Keratinocyte (primary cell): ENCODE measurements at places on chromosomes 3 and 15. TPM values are rescaled to one million over a fixed set of nuclear protein-coding genes. Genes with fewer than 3 reads are reported as not detected.

- DNase-seq, result no peak
Observed at GRCh38 chr3:114323546-114324254, 29.9 kb downstream of the TIGIT start.

DNA sequence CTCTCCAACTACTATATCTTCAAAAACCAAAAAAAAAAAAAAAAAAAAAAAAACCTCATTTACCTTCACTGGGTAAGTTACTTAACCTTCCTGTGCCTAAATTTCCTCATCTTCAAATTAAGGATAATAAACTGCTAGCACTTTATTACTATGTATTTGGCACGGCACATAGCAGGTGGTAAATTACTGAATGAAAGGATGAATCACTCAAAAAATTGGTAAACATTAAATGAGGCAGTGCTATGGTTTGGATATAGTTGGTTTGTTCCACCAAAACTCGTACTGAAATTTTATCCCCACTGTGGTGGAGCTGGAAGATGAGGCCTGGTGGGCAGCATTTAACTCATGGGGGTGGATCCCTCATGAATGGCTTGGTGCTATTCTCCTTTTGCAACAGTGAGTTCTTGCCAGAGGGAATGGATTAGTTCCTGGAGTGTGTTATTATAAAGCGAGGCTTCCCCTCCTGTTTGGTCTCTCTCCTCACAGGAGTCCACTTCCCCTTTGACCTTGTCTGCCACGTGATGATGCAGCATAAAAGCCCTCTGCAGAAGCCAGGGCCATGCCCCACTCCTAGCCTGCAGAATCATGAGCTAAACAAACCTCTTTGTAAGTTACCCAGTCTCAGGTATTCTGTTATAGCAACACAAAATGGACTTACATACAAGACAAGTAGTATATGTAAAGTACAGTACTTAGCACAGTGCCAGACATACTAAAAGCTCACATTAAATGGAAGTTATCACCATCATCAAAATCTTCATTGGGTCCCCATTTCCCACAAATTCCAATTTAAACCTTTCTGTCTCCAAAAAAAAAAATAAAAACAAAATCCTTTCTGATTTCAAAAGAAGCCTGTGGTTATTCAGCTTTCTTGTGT, 20.6 kb downstream of the DCUN1D1 start:
- DNase-seq, result no peak

- no peak for DNase-seq
Observed at GRCh38 chr15:72965671-72966070, 86.6 kb upstream of the NEO1 start.

DNA sequence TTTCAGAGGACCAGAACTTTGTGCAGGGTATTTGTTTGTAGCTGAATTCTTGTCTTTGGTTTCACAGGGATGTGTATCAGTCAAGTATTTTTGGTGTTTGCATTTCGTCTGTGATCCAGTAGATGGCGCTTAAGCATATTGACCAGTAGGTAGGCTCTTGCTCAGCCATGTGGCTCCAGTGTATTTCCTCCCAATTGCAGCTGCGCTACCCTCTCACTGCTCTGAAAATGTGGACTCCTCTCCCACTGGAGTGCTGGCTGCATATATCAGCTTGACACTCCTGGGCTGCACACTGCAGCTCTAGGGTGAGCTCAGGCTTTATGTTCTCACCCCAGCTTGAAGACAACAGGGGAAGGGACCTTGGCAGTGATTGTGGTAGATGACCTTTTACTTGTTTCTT, 1264.3 kb upstream of the ALCAM start:
- no peak for DNase-seq

DNA sequence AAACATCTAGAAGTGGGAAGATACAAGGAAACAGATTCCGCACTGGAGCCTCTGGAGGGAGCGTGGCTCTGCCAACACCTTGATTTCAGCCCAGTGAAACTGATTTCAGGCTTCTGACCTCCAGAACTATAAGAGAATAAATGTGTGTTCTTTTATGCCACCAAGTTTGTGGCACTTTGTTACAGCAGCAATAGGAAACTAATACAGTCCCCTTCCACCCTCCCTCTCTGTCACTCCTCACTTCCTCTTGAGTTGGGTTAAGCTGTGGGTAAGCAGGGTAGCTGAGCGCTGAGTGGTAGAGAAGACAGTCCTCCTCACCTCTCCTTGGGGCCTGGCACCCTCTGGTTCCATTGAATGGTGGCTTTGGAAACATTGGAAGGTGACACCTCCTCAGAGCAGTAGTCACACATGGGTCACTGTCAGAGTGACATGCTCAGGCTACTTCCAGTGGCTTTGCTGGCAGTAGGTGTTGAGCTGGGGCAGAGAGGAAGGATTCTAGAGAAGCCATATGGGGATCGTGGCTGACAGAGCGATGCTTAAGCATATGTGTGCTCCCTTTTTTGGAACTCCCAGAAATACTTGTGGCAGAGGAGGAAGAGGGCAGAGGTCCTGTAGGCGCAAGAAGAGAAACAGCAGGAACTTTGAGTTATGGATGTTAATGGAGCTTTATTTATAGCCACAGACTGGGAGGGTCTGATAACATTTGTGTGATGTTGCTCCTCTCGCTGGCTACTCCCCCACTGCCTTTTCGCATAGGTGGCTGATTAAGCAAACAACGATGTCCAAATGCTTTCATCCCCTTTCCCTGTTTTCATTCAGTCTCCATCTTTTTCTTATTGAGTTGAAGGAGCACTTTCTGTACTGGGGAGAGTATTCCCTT, 14.8 kb upstream of the HCN4 start:
- no peak for DNase-seq

GRCh38 chr3:185115371-185115770, 37.5 kb downstream of the C3orf70 start:
- DNase-seq, result no peak

DNA sequence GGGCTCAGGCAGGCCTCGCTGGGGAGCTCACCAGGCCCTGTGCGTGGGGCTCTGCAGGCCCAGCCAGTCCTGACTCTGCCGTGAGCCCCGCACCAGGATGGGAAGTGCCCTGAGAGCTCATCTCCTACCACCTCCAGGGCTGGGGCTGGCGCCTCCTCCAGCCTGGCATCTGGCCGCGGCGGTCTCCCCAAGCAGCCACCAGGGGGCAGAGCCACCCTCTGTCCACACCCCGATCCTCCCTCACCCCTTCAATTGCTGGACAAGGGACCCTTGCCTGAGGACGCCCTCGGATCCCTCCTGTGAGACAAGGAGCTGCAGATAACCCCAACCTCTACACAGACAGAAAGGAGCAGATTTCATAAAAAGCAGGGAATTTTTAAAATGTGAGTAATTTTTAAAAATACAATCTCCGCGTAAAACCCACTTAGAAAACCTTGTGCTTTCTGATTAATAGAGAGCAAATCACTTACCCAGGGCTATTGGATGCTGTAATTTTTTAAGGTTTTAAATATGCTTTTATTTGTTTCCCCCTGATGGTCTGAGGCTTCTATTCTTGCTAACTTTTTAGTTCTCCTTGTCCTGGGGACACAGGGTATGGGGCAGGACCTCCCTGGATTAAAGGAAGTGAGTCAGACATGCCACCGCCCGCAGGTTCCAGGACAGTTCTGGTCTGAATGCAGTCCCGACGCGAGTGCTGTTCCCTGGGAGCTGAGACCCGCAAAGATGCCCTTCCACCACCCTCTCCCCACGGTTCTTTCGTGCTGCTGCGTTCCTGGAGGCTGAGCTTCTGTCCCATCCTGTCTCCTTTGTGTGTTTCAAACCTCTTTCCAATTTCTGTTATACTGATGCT, 52.3 kb upstream of the CHRNA7 start:
- DNase-seq, result no peak

WWTR1 gene
- 31.9 to 93.4 TPM (median 77.3 TPM) in 3 replicates for polyA plus RNA-seq

DNA sequence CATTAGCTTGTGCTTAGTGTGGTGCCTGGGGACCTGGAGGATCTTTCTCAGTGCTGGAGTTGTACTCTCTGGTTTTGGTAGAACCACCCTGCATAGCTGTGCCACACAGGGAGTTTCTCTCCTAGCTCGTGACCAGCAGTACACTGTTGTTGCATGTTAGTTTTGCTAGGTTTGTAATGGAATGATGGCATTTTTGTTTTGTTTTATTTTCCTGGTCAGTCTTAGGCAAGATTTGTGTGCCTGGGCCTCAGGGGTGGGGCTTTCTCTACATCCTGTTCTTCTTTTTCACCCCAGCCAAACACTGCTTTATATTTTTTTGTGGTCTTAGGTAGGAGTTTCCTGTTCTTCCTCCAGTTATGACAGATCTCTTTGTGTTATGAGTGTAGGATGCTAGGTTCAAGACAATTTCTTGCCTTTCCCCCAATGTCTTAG, 534.5 kb upstream of the KCNMB2 start:
- DNase-seq, result no peak

- DNase-seq, result no peak
Observed at GRCh38 chr3:71026634-71027578, 556.6 kb downstream of the FOXP1 start.

CAPN7 gene
- 16.6 to 29.3 TPM (median 16.8 TPM) in 3 replicates for polyA plus RNA-seq

DNA sequence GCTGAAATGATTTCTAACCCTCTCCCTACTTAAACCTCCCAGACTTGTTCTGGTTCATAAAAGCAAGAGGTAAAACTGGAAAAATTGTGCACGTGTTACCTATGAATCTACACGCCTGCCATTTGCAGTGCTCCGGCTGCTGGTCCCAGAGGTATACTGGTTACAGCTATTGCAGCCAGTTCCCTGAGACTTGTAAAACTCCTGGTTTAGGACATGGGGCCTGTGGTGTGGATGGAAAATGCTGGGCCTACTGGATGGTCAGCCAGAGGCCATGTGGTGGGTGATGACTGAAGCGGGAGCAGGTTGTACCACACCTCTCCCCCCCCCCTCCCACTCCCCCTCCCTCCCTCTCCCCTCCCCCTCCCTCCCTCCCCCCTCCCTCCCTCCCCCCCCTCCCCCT, 45.0 kb downstream of the SENP2 start:
- no peak for DNase-seq

- DNase-seq, result peak; percentile 15
Observed at GRCh38 chr3:39668420-39668819, 141.0 kb upstream of the MYRIP start.

DNAJA4 gene
- 4.1 to 5.7 TPM (median 4.6 TPM) in 3 replicates for polyA plus RNA-seq

DNA sequence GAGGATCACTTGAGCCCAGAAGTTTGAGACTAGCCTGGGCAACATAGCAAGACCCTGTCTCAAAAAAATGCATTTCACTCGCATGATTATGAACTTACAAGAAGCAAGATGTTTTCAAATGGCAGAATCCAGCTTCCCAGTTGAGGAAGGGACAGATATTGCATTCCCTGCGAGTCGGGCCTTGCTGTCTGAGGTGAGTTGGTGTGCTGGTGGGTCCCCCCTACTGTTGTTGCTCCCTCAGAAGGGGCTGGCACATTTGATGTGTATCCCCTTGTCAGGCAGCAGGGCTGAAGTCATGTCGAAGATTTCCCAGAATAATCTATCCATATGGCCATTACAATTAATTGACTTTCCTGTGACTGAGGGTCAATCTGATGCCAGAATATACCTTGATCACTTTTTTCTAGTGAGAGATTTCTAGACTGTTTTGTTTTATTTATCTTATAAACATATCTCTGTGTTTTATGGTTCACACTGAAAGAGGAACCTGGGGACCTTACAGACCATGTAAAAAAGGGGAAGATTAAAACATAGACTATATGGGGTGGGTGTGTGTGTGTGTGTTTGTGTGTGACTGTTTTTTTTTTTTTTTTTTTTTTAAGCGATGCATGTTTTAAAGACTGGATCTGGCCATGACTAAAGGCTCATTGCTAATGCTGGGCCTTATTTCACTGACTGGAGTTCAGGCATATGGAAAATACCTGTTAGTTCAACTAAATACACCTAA, 112.1 kb upstream of the MRPS22 start:
- DNase-seq, result no peak

TMEM212 gene
- polyA plus RNA-seq, result 0.12 TPM in 1 of 3 replicates, not detected in the others

- DNase-seq, result no peak
Observed at GRCh38 chr3:41845826-41846225, 116.1 kb downstream of the ULK4 start.

DNA sequence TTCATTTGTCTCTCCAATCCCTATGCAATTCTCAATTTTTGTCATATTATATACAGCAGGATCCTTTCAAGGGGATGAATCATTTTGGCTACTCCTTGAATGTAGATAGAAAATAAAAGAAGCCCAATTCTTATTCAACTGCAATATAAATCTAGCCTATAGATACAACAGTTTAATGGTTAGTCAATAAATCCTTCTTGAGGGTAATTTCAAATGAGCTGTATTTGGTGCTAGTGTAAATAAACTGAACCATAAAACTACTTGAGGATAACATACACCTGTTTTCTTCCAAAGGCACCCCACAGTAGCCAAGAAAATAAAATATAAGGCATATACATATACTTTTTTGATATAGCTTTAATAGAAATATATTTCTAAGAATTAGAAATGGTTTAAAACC, 830.3 kb downstream of the ROBO1 start:
- DNase-seq, result no peak

SLC6A11 gene
- 9.4 to 24.8 TPM (median 9.8 TPM) in 3 replicates for polyA plus RNA-seq

DNA sequence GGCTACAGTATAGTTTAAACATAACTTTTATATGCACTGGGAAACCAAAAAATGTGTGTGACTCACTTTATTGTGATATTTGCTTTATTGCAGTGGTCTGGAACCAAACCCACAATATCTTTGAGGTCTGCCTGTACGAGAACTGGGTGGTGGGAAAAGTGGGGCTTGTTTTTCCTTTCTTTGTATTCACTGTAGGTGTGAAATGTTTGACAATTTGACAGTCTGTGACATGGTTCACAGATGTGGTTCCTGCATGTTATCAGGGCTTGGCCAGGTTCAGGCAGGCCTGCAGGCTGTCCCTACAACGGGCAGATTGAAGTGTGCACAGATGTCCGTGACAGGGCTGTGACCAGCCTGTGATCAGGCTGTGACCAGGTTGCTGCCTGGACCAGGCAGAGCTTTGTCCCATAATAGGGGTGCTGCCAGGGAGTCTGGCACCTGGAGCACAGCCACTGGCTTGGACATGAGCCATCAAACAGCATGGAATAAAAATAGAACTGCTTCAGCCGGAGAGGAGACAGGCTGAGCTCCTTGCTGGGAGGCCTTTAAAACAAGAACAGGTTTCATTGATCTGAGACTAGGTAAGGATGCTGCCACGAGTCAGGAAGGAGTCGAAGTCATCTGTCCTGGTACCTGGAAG, 61.0 kb downstream of the KLF13 start:
- no peak for DNase-seq

GRCh38 chr3:37787153-37787867, 74.4 kb upstream of the CTDSPL start:
- no peak for DNase-seq

SLC27A2 gene
- polyA plus RNA-seq, result 0.15 to 0.34 TPM (median 0.31 TPM) in 3 replicates
